ENCODE measurements at places on chromosomes 3 and 15.

GRCh38 chr3:70984776-70985482 is 598.6 kb downstream of the FOXP1 start:
- DNase-seq: no peak

DNA sequence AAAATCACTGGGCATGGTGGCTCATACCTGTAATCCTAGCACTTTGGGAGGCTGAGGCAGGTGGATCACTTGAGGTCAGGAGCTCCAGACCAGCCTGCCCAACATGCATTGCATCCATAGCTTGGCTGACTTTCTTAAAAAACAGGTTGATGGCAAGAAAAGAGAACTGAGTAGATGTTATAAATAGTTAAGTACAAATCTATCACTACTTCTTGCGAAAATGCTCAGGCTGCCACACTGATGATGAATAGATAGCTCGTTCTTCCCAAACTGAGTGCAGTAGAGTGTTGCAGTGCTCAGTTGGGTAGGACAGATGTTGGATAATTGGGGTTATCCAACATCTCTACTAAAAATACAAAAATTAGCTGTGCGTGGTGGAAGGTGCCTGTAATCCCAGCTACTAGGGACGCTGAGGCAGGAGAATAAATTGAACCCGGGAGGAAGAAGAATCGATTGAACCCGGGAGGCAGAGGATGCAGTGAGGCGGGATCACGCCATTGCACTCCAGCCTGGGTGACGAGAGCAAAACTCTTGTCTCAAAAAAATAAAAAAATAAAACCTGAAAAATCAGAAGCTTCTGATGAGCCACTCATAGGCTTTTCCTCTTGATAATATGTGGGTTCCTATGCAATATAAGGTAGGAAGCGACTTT is 1.2 kb downstream of the BTLA start:
- DNase-seq: no peak

GRCh38 chr3:99856437-99857220 is 39.0 kb downstream of the CMSS1 start:
- DNase-seq: no peak

- DNase-seq: peak; percentile 81
These were observed 1.5 kb upstream of the CACNA2D3 start for GRCh38 chr3:54120657-54121413.

DNA sequence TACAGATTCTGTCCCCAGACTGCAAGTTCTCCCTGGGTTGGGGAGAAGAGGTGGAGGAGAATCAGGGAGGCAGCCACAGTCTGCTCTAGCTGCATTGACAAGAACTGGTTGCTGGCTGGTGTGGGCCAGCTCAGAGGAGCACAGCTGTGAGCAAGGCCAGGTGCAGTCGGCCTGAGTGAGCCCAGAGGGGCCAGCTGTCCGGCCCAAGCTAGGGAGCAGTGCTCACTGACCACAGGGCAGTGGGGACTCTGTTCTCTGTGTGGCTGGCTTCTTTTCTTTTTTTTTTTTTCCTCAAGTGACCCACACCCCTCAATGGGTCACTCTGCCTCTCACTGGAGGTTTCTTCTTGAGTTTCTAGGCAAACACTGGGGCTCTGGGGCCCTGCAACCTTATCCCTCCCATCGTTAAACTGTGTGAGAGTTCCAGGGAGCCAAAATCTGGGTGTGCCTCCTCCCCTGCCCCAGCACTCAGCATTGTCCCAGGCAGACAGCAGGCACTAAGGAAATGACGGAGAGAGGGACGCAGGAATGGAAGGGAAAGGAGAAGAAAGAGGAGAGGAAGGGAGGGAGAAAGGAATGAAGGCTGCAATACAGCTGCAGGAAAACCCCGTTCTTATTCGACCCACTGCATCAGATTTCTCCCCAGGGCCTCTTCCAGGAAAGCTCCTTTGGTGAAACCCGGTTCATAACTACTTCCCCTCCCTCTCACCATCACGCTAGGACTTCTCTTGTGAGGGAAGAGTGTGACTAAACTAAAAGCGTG is 37.7 kb upstream of the HES1 start:
- DNase-seq: no peak

DNA sequence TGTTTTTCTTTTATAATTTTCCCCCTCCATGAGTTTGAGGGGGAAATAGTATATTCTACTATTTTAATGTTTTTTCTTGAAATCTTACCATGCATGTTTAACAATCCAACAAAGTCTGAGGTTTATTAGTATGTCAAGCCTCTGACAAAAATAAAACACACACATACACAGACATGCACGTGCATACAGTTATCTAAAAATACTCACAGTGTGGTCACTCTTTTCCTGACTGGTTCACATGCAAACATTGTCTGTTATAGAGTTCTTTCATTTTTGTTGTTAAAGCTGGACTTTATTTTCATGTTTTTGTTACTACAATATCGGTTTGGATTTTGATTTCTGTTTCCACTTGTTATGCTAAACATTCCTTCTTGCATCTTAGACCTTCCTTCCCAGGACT is 236.6 kb downstream of the MFSD1 start:
- DNase-seq: no peak

GRCh38 chr3:46078712-46079400 is 51.6 kb upstream of the XCR1 start:
- peak; percentile 99 for DNase-seq

Data from GM23338 (cell line).